ENCODE measurements at places on chromosomes 7 and 10. TPM values are rescaled to one million over a fixed set of nuclear protein-coding genes. Genes with fewer than 3 reads are reported as not detected.

- H3K27ac ChIP-seq, result no peak overlapping the region
- DNase-seq, result no peak
- H3K27me3 ChIP-seq, result no peaks in the 10 kb centered on the region
- no peak overlapping the region for H3K4me3 ChIP-seq
- H3K4me1 ChIP-seq, result no peaks in the 10 kb centered on the region
- H3K36me3 ChIP-seq, result no peaks in the 10 kb centered on the region
These were observed 51.1 kb upstream of the KCNIP2 start for GRCh38 chr10:101894742-101895141.

LRRD1 gene
- total RNA-seq, result 0.16 TPM

MAD1L1 gene
- total RNA-seq, result 27.7 TPM

- no peak overlapping the region for H3K4me3 ChIP-seq
- H3K4me1 ChIP-seq, result no peaks in the 10 kb centered on the region
- H3K27ac ChIP-seq, result no peak overlapping the region
- no peak for DNase-seq
- H3K27me3 ChIP-seq, result no peaks in the 10 kb centered on the region
These were observed 177.6 kb downstream of the VTI1A start for GRCh38 chr10:112624546-112625048.

GRCh38 chr10:128211064-128211504 lies 84.9 kb upstream of the MKI67 start:
- no peaks in the 10 kb centered on the region for H3K27me3 ChIP-seq
- peak overlapping the region; percentile 92 for H3K4me3 ChIP-seq
- H3K36me3 ChIP-seq, result no peaks in the 10 kb centered on the region
- H3K27ac ChIP-seq, result no peak overlapping the region
- no peak for DNase-seq

LDB1 gene
- total RNA-seq, result 43.6 TPM

GRCh38 chr10:5658871-5659618 lies 7.3 kb downstream of the ASB13 start:
- H3K27me3 ChIP-seq, result no peaks in the 10 kb centered on the region
- H3K27ac ChIP-seq, result peak overlapping the region; percentile 87
- no peak for DNase-seq
- H3K4me1 ChIP-seq, result peaks cover 5% of the 10 kb centered on the region
- H3K36me3 ChIP-seq, result no peaks in the 10 kb centered on the region
- no peak overlapping the region for H3K4me3 ChIP-seq

DNA sequence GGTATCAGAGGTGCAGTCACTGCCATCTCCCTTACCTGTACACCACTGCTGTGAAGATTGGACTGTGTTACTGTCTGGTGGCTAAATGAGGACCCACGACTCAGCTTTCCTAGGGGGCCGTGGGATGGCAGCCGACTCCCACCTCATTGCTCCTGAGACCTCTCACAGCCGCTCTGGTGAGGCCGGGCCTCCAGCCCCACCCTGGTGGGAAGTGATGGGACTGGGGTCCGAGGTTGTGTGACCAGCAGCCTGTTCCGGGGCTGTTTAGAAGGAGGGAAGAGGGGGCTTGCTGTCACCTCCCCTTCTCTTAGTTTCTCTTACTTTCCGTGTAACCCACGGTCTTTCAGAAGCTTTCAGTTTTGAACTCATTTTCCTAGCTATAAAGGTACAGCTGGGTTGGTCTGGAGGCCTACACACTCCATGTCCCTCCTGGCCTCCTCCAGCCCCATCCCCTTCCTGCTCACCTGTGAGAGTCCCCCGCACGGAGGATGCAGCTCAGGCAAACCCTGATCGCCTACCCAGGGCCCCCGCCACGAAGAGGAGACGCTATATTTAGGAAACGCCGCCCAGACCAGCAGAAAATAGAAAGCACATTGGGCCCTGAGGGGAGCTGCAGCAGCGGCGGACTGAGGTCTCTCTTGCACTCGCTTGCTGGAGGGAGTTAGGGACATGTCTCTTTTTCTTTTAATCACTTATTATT lies 4.6 kb downstream of the EMX2 start:
- peaks cover 8% of the 10 kb centered on the region for H3K4me1 ChIP-seq
- no peak overlapping the region for H3K27ac ChIP-seq
- no peak overlapping the region for H3K4me3 ChIP-seq

THSD7A gene
- 4.0 TPM for total RNA-seq

- no peaks in the 10 kb centered on the region for H3K4me1 ChIP-seq
- H3K4me3 ChIP-seq, result no peak overlapping the region
- H3K36me3 ChIP-seq, result no peaks in the 10 kb centered on the region
- H3K27ac ChIP-seq, result no peak overlapping the region
- no peak for DNase-seq
These were observed 240.3 kb downstream of the GATA3 start for GRCh38 chr10:8294779-8295178.

DNA sequence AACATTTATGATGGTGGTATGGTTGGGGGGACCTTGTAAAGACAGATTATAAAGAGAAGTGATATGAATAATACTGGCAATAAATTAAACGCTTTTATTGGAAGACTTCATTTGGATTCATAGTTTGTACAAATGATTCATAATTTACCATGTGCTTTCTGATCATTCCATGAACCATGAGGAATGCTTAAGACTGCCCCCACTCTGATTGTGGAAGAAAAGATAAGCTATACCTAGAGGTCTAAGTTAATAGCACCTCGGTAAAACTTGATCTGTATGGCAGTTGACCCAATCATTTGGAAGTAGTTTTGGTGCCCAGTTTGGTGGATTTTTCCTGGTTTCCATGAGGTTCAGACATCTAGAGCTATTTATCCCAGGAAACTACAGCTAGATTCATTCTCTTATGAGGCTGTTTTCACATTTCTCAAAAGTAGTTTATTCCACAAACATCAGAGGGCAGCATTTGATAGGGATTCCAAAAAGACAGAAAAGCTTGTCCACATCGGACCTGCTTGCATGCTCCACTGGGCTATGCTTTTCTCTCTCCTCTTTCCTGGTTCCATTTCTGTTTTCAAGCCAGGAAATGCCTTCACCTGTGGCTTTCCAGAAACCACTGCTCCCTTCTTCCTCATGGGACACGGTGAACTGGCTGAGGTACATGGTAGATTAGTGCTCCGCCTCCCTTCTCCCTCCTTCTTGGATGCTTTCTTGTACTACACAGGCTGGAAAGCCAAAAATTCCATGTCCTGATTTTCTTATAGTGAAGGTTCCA lies 29.2 kb downstream of the TFAM start:
- DNase-seq, result no peak
- H3K27ac ChIP-seq, result peak overlapping the region; percentile 57
- peak overlapping the region; percentile 28 for H3K4me3 ChIP-seq
- H3K27me3 ChIP-seq, result no peaks in the 10 kb centered on the region
- H3K4me1 ChIP-seq, result no peaks in the 10 kb centered on the region
- no peaks in the 10 kb centered on the region for H3K36me3 ChIP-seq

- no peaks in the 10 kb centered on the region for H3K36me3 ChIP-seq
- H3K27me3 ChIP-seq, result no peaks in the 10 kb centered on the region
- no peaks in the 10 kb centered on the region for H3K4me1 ChIP-seq
- H3K27ac ChIP-seq, result no peak overlapping the region
- H3K4me3 ChIP-seq, result no peak overlapping the region
These were observed 30.8 kb downstream of the DPCD start for GRCh38 chr10:101618871-101619270.

GRCh38 chr10:132450466-132450824 lies 53.4 kb downstream of the PWWP2B start:
- H3K27ac ChIP-seq, result no peak overlapping the region
- no peak overlapping the region for H3K4me3 ChIP-seq
- peaks cover 22% of the 10 kb centered on the region for H3K4me1 ChIP-seq
- H3K36me3 ChIP-seq, result no peaks in the 10 kb centered on the region

GRCh38 chr7:46839651-46840050 lies 742.3 kb downstream of the TNS3 start:
- no peaks in the 10 kb centered on the region for H3K36me3 ChIP-seq
- DNase-seq, result no peak
- no peaks in the 10 kb centered on the region for H3K4me1 ChIP-seq
- H3K27me3 ChIP-seq, result no peaks in the 10 kb centered on the region
- no peak overlapping the region for H3K4me3 ChIP-seq

GFRA1 gene
- total RNA-seq, result 153 TPM

- DNase-seq, result no peak
- H3K4me1 ChIP-seq, result no peaks in the 10 kb centered on the region
- H3K36me3 ChIP-seq, result no peaks in the 10 kb centered on the region
- no peak overlapping the region for H3K4me3 ChIP-seq
These were observed 45.0 kb upstream of the MGAM2 start for GRCh38 chr7:142066536-142066935.

GRCh38 chr7:7014827-7015595 lies 167.3 kb upstream of the C1GALT1 start:
- no peak overlapping the region for H3K27ac ChIP-seq
- no peak overlapping the region for H3K4me3 ChIP-seq
- DNase-seq, result no peak
- no peaks in the 10 kb centered on the region for H3K27me3 ChIP-seq
- H3K4me1 ChIP-seq, result no peaks in the 10 kb centered on the region

GRCh38 chr7:10950494-10950893 lies 23.2 kb upstream of the PHF14 start:
- no peak overlapping the region for H3K27ac ChIP-seq
- DNase-seq, result no peak
- H3K4me3 ChIP-seq, result no peak overlapping the region

DNA sequence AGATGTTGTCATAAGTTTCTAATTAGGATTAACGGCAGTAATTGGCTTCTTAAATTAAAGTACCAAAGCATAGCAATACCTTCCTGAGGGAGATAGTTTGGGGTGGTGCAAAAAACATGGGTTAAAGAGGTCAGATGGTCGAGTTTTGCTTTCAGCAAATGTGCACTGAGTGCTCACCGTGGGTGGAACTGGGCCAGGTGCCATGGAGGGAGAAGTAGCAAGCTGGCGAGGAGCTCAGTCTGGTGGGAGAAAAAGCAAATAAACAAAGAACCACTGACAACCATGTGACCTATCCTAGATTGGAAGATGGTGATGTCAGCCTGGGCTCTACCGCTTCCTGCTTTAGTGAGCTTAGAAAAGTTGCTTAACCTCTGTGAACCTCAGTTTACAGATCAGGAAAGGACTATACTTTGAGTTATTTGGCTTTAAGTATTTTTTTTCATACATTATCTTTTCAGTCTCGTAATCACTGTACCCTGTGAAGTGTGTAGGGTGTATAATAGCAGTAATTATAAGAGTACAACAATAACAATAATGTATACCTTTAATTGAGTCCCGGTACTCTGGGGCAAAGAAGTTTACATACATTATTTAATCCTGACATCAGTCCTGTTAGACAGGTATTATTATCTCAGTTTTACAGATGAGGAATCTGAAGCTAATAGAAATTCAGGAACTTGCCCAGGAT lies 69.0 kb upstream of the PDCD4 start:
- peaks cover 11% of the 10 kb centered on the region for H3K4me1 ChIP-seq
- peak; percentile 72 for DNase-seq
- H3K4me3 ChIP-seq, result no peak overlapping the region
- peak overlapping the region; percentile 79 for H3K27ac ChIP-seq

CASD1 gene
- total RNA-seq, result 27.5 TPM

GRCh38 chr7:118195837-118196474 lies 12.0 kb downstream of the LSM8 start:
- peaks cover 4% of the 10 kb centered on the region for H3K36me3 ChIP-seq
- no peak overlapping the region for H3K27ac ChIP-seq
- no peak for DNase-seq
- no peaks in the 10 kb centered on the region for H3K27me3 ChIP-seq
- H3K4me3 ChIP-seq, result no peak overlapping the region

- H3K36me3 ChIP-seq, result no peaks in the 10 kb centered on the region
- DNase-seq, result no peak
- H3K27ac ChIP-seq, result no peak overlapping the region
- no peaks in the 10 kb centered on the region for H3K4me1 ChIP-seq
- H3K27me3 ChIP-seq, result no peaks in the 10 kb centered on the region
- no peak overlapping the region for H3K4me3 ChIP-seq
These were observed 125.7 kb upstream of the FAM3C start for GRCh38 chr7:121521711-121522400.

DNA sequence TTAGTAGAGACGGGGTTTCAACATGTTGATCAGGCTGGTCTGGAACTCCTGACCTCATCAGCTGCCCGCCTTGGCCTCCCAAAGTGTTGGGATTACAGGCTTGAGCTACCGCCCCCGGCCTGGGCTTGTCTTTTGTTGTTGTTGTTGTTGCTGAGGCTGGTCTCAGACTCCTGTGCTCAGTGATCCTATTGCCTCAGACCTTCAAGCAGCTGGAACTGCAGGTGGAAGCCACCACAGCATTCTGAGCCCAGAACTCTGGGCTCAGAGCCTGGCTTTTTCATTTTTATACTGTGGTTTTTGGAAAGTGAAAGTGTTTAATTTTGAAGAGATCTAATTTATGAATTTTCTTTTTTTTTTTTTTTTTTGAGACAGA lies 16.2 kb upstream of the DNAJB6 start:
- no peak overlapping the region for H3K4me3 ChIP-seq
- H3K27me3 ChIP-seq, result no peaks in the 10 kb centered on the region
- peaks cover 3% of the 10 kb centered on the region for H3K4me1 ChIP-seq
- no peak for DNase-seq

DNA sequence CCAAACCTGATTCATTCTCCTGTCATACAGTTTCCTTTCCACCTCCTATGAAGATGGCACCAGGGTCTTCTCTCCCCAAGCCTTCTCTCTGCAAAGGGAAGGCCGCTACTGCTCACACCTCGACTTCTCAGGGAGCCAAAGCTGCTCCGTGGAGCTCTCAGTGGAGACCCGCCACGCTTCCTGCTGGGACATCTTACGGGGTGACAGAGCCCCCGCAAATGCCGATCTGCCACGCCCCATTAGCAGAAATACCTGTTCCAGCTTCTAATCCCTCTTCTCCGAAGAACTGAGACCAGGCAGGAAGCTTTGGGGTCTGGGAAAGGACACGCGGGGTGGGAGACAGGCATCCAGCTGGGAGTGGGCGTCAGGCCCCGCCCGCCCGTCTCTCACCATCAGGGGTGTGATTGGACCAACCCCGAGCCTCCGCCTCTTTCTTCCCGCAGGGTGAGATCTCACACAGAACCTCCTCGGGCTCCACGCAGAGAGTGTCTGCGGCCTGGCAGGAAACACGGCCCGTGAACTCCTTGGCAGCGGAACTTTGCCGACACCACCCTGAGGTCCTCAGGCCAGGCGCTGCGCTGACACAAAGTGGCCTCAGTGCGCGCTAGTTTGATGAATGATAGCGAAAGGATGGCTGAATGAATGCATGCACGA lies 12.0 kb upstream of the CALML5 start:
- H3K36me3 ChIP-seq, result no peaks in the 10 kb centered on the region
- no peak overlapping the region for H3K4me3 ChIP-seq
- no peak for DNase-seq
- H3K27ac ChIP-seq, result no peak overlapping the region

GDF2 gene
- total RNA-seq, result not detected

Measured in breast epithelium (tissue), 4 donors.